Activated CD4-positive, alpha-beta T cell treated with anti-CD3 and anti-CD28 coated beads, Interleukin-2, Interleukin-6, amounts not matched to agents 100 ng/mL and 50 ng/mL, durations not matched to agents 16 hours and 8 hours (primary cell): ENCODE measurements at places on chromosomes 11 and 22.

GRCh38 chr11:114026355-114026754, 33.2 kb upstream of the ZBTB16 start:
- peak; percentile 9 for DNase-seq

- no peak for DNase-seq
Measured at GRCh38 chr11:34185926-34186841, 80.8 kb downstream of the NAT10 start.

GRCh38 chr22:20536590-20537324, 29.3 kb downstream of the MED15 start:
- no peak for DNase-seq

- no peak for DNase-seq
Measured at GRCh38 chr11:80204021-80204420, 763.2 kb upstream of the TENM4 start.

DNA sequence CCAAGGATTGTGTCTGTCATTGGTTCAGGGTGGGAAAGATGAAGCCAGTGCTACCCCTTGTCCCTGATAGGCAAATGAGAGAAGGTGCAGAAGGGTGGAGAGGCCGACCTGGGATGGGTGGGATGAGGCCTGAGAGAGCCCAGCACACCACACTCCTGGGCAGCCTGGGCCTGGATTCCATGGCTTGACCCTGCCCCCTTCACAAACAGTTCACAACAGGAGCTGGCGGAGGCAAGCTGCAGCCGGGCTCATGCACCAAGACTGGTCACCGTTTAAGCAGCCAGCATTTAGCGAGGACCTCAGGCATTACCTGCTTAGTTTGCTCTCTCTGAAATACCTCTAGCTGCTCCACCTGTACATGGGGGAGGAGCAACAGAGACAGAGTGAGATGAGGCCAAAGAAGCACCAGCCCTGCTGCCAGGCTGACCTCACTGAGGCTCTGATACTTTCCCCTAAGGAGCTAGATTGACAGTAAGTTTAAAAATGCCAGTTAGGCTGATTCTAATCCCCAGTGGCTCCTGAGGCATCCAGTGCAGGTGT, 13.5 kb downstream of the IL18BP start:
- DNase-seq, result no peak

DNA sequence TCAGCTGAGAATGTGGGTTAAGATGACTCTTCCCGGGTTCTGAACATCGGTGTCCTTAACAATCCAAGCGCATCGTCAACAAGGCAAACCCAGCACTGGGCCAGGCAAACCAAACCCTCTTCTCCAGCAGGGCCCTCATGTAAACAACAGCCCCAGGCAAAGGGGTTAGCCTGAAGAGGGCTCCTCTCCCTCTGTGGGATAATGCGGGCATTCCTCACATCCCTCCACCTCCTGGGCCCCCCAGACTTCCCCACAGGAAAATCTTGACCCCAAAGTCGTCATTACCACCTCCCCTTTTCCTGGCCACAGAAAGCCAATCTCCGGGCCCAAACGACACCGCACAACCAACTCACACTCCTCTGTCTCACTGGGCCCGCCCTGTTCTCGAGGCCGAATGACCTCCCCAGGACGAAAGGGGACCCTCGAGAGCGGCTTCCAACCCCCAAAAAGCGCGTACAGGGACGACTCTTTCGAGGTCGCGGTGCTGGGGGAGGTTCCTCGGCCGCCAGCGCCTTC, 566 bp downstream of the DDB1 start:
- DNase-seq, result no peak

DNA sequence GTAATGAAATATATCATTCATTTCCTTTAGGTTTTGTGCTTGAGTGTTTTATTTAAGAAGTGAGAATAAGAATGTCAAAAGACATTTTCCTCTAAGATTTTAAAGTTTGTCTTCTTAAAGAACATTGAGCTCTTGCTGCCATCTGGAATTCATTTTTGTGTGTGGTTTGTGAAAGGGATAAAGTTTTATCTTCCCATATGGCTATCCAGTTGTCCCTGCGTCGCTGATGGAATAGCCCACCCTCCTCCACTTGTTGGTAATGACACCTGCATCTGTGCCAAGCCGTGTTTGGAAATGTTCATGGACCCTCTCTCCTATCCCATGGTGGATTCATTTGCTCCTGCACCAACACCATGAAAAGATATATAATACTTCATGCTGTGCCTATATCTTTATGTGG, 901.5 kb downstream of the BRD1 start:
- DNase-seq, result no peak

DNA sequence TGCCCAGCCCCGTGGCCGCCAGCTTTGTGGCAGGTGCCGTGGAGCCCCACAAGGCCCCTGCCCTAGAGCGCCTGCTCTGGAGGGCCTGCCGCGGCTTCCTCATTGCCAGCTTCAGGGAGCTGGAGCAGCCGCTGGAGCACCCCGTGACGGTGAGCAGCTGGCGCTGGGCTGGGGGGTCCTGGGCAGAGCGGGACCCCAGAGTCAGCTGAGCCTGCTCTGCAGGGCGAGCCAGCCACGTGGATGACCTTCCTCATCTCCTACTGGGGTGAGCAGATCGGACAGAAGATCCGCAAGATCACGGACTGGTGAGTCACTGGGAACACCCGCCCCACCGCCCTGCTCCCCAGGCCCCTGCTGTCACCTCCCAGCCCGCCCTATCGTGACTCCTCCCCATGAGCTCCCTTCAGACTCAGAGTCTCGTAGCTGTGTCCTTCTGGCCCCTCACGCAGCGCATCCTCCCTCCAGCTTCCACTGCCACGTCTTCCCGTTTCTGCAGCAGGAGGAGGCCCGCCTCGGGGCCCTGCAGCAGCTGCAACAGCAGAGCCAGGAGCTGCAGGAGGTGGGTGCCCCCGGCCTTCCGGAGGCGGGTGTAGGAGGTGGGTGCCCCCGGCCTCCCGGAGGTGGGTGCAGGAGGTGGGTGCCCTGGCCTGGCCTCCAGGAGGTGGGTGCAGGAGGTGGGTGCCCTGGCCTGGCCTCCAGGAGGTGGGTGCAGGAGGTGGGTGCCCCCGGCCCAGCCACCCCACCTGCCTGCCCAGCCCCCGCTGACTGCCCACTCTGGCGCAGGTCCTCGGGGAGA, 4.7 kb downstream of the TCIRG1 start:
- DNase-seq, result no peak

DNA sequence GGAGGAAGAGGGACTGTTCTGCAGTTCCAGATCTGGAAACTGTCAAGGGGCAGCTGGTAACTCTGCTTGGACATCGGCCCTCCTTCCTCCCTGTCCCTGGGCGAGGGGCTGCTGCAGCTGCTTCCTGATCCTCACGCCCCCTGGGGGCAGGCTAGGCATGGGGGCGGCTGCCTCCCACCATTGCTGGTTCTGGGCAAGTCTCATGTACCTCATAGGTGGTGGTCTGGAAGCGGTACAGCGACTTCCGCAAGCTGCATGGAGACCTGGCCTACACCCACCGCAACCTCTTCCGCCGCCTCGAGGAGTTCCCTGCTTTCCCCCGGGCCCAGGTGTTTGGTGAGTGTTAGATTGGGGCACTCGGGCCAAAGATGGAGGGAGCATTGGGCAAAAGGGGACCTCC, 5.0 kb downstream of the SNX15 start:
- DNase-seq, result no peak

GRCh38 chr11:34417202-34417601, 21.5 kb upstream of the CAT start:
- DNase-seq, result no peak

DNA sequence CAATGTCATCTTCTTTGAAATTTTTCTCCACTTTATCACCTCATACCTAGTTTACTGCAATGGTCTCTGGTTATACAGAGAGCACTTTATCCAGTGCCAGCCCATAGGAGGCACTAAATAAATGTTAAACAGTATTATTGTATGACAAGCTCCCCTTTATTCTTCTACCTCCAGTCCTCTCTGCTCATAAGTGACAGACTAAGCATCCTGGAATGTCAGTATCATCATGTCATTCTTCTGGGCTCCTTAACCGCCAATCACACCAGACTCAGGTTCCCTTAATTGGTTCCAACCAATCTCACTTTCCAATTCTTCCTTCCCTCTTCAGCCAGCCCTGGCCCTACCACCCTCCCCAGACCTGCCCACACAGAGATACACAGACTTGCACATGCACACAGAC, 93.1 kb downstream of the RPL27A start:
- no peak for DNase-seq

GRCh38 chr11:115893461-115894099, 389.4 kb upstream of the CADM1 start:
- no peak for DNase-seq
